ENCODE measurements at places on chromosomes 5 and 9. TPM values are rescaled to one million over a fixed set of nuclear protein-coding genes. Genes with fewer than 3 reads are reported as not detected.

The FAM163B gene
- not detected for polyA plus RNA-seq

The BTNL3 gene
- not detected for polyA plus RNA-seq

The OR1L4 gene
- polyA plus RNA-seq = not detected

The WDR31 gene
- 8.8 TPM for polyA plus RNA-seq

The LRRC14B gene
- 1.5 TPM for polyA plus RNA-seq

The CARD9 gene
- polyA plus RNA-seq = 2.1 TPM

The CFAP77 gene
- 0.46 TPM for polyA plus RNA-seq

GRCh38 chr9:6356441-6356840 lies 28.3 kb downstream of the TPD52L3 start:
- DNase-seq = no peak

DNA sequence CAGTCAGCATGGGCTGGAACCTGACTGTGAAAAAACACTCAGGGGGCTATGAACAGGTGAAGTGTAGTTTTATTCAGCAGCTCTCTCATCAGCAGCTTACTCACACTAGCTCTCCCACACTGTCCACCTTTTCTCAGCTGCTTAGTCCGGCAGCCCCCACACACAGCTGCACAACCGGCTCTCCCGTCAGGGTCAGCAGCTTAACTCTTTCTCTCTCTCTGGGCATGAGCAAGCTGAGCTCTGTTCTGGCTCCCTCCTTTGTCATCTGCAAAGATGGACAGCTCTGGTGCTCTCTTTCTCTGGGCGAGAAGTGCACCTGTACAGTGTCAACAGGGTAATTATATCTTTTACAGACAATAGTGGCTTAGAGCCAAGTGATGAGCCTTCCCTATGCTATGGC lies 8.2 kb downstream of the DMAC1 start:
- no peak for DNase-seq

DNA sequence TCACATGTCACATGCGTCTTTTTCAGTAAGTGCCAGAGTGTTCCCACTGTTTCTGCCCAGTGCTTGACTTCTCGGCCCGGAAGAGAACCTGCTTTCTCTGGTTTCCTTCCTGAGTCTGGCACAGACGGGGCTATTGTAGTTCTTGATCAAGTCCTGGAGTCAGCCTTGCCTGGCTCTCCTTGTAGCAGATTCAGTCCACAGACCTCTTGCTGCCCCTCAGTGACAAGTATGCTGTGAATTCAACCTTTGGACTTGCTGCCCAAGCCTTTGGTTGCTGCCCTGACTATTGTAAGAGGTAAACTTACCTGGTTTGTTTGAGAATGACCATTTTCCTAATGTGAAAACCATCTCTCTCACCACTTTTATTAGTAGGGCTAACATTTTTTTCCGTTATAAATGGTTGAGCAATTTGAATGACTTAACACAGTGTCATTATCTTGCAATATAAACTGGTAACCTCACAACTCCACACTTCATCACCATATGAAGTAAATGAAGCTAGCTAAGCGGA lies 24.7 kb downstream of the ZBTB34 start:
- DNase-seq = no peak

GRCh38 chr9:88950341-88951154 lies 40.7 kb upstream of the S1PR3 start:
- DNase-seq = peak; percentile 14

- DNase-seq = no peak
Observed at GRCh38 chr9:70488098-70488792, 73.8 kb upstream of the KLF9 start.

GRCh38 chr9:347667-348292 lies 133.1 kb downstream of the DOCK8 start:
- DNase-seq = peak; percentile 50

DNA sequence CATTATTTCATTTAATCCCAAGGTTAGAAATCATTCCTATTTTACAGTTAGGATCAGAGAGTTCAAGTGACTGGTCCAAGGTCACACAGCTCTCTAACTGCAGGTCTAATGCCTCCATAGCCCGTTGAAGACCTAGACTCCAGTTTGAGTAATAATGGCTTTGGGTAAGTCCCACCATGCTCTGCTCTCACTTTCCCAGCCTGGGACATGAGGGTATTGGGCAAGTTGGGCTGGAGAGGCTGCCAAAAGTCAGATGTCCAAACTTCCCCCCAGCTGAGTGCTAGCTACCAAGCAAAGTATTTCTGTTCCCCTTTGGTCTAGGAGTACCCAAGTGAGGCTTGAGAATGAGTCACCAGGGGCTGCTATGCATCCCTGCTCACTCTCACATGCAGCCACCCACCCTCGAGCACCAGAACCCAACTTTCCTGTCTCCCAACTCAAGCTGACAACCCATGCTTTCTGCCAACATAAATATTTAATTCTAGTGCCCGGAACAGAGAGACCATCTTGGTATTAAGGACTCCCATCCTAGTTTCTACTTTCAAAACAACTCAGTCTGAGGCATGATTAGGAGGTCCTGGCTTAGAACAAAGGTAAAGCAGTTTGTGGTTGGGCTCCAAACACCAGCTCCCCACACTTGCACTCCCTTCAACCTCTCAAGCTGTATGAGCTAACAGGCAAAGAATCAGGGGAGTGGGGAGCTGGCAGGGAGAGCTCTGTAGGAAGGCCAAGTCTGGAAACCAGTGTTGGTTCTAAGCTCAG lies 236.5 kb upstream of the TRIM32 start:
- peak; percentile 90 for DNase-seq

GRCh38 chr9:136010615-136011361 lies 49.6 kb upstream of the UBAC1 start:
- DNase-seq = no peak

DNA sequence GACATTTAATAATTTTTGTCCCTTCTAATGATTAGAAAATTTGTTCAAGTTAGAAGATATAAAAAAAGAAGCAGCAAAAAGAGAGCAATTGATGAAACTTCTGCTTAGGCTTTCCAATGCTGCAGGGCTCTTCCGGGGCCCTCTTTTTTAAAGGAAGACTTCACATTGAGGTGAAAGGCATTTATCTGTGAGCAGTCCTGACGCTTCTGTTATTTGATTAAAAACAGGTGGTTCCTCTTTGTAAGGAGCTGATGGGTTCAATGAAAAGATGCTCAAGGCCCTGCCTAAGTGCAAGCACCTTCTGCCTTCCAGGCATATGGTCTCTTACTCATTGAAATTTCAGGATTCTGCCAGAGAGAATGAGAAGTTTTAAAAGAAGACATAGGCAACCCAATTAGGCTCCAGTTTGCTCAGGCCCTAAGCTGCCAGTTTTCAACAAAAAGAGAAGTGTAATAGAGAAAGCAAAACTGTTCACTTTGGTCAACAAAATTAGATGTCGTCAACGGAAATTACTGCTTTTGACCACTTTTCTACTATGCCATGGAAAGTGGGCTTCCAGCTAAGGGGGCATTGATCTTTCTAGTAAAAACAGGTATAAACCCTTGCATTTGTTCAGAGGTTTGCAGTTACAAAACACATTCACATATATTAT lies 100.2 kb downstream of the INSYN2B start:
- DNase-seq = no peak

GRCh38 chr5:137248527-137248926 lies 250.6 kb downstream of the SPOCK1 start:
- DNase-seq = no peak

GRCh38 chr9:1231998-1232919 lies 182.1 kb downstream of the DMRT2 start:
- DNase-seq = peak; percentile 91

DNA sequence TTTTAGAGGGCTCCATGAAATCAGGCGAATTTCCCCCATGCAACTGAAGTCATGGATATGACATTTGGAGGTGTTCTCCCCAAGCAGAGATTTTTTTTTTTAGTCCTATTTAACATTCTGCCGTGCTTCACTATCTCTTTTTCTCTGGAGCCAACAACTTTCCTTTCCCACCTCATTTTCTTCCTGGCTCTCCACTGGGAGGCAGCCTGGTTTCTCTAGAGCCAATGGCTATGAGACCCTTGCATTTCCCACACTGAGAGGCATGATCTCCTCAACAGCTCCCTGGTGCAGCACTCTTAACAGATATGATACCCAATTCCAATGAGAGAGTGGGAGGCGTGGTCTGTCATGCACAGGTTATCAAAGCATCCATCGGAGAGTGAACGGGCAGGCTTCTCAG lies 310.8 kb downstream of the DRD1 start:
- DNase-seq = no peak

DNA sequence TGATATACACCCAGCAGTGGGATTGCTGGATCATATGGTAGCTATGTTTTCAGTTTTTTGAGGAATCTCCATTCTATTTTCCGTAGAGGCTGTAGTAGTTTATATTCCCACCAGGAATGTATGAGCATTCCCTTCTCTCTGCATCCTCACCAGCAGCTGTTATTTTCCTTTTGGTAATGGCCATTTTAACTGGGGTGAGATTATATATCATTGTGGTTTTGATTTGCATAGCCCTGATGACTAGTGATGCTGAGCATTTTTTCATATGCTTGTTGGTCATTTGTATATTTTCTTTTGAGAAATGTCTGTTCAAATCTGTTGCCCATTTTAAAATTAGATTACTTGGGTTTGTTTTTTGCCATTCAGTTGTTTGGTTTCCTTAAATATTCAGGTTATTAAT lies 11.2 kb upstream of the PPIC start:
- DNase-seq = no peak

DNA sequence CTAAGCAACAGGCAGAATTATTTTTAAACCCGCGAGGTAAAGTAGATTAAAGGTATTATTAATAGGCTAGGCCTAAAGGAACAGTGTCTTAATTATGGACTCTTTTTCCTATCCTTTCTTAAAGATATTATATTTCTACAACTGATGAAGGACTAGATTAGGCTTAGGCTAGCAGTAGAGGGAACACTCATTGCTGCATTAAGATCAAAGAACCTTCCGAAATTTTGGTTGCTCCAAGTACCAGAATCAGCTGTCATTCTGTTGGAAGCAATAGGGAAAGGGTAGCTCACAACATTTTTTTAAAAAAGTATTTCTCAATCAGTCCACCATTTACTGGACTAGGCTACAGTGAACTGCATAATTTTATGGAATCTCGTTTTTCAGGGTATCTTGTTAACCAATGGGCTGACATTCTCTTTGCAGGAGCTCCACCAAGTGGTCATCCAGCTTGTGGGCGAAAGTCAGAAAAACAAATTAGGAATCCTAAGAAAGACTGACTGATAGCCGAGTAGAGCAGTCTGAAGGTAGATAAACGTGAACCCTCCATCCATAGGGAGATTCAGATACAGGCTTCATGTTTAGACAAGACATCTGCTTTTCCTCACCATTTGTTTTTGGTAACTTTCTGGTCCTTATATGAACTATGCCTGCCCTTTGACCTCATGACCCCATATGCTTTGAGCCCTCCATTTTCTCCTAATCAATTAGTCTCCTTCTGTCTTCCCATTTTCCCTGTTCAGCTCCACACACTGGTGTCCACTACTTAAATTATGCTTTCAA lies 103.6 kb upstream of the CHD1 start:
- peak; percentile 57 for DNase-seq

GRCh38 chr5:82356808-82357671 lies 78.9 kb upstream of the RPS23 start:
- peak; percentile 96 for DNase-seq

DNA sequence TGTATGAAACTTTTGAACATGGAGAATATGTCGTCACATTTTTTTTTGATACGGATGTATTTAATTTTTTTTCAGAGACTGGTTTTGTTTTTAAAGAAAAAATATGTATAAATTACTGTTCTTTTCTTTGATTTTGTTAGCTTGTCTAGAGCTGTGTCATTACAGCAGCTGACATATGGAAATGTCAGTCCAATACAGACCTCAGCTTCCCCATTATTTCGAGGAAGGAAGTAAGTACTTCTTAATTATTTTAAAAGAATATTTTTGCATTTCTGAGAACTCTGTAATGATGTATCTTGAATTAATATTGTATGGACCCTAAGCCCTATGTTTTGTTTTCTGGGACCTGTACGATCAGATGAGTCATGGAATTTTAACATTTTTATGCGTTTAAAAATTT lies 7.6 kb downstream of the TENT2 start:
- no peak for DNase-seq

GRCh38 chr5:126931963-126932660 lies 98.2 kb downstream of the MARCHF3 start:
- no peak for DNase-seq

GRCh38 chr9:95511616-95511931 lies 5.2 kb downstream of the PTCH1 start:
- DNase-seq = no peak

DNA sequence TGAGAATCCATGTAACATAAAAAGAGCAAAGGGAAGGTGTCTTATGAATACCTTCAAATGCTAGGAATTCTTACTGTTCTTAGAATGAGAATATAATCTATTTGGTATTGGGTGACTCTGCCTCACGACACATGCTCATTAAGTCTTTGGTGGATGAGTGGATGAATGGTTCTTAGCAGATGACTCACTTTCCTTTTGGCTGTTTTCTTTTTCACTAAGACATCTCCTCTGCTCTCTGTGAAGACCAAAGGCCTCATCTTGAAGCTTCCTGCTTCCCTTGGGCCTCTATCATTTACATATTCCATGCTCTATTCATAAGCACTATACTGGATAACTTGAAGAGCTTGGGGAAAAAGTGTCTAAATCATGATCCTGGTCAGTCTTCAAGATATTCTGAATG lies 468.1 kb downstream of the SPATA31D1 start:
- DNase-seq = no peak

DNA sequence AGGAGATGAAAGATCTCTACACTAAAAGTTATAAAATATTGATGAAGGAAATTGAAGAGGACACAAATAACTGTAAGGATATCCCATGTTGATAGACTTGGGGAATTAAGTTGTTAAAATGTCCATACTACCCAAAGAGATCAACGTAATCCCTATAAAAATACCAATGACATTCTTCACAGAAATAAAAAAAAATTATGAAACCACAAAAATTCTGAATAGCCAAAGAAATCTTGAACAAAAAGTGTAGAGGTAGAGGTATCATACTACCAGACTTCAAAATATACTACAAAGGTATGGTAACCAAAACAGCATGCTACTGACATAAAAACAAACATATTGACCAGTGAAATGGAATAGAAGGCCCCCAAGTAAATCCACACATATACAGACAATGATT lies 71.5 kb upstream of the ELL2 start:
- DNase-seq = no peak

DNA sequence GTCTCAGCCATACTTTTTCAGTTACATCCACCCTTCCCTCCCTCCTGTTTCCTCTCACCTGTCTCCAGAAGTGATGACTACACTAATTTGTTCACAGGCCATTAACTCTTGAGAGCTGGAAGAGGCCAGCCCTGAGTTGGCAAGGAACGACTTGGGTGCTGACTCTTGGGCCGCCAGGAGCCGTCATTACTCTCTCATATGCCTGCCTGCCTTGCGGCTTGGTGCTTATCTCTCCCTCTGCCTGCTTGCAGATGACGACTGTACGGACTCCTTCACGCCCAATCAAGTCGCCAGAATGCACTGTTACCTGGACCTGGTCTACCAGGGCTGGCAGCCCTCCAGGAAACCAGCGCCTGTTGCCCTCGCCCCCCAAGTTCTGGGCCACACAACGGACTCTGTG lies 66.1 kb downstream of the PAPPA start:
- peak; percentile 77 for DNase-seq

- no peak for DNase-seq
Observed at GRCh38 chr5:32551865-32552264, 33.5 kb upstream of the SUB1 start.
